Hematopoietic multipotent progenitor cell treated with erythropoietin and hydrocortisone succinate and interleukin-3 and kit ligand, for 17 days (in vitro differentiated cells): ENCODE measurements at places on chromosomes 12 and 14.

- DNase-seq, result no peak
These were observed 97.5 kb downstream of the CRACR2A start for GRCh38 chr12:3655328-3655900.

- DNase-seq, result no peak
These were observed 26.8 kb downstream of the RGS6 start for GRCh38 chr14:71959055-71959454.

DNA sequence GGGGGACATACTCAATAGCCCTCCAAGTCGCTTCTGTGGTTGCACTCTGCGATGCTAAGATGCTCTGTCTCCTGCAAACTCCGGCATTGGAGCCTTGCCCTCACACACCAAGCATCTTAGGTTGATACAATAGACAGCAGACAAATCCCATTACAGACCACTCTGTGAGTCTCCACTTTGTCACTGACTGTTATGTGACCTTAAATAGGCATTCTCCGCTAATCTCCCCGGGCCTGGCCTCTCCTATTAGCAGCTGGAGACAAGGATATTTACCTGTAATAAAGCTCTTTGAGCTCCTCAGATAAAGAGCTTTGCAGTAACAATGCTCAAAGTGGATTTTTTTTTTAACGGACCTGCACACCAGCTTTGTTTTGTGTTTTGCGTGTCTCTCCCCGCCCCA, 479.7 kb upstream of the TBX3 start:
- no peak for DNase-seq

GRCh38 chr12:73221836-73222235, 949.7 kb downstream of the TRHDE start:
- no peak for DNase-seq

DNA sequence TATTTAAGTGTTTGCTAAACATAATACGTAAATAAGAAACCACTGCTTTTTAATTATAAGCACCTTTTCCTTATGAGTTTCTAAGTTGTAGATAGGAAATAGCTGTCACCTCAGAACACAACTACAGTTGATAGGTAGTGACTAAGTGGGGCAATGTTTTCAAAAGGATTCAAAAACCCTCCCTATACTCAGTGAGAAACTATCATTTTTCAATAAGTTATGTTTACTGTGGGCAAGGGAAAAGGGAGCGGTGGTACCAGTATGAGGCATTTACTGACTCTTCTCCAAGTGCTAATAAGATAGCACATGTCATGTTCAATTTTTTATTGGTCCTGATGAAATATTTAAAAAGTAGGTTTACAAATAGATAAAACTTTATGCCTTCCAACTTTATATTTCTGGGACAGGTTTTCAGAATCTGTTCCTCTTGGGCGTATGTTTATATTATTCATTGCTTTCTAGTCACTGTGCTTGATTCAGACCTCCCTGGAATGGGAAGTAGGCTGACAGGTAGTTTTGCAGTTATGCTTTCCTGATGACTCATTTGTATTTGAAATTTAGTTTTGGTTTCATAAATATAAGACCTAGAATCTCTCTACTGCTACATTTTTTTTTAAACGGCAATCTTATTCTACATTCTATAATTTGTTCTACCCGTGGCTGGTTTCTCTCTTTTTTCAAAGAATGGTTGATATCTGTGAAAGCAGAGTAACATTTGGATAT, 153.1 kb downstream of the TMEM117 start:
- DNase-seq, result no peak

DNA sequence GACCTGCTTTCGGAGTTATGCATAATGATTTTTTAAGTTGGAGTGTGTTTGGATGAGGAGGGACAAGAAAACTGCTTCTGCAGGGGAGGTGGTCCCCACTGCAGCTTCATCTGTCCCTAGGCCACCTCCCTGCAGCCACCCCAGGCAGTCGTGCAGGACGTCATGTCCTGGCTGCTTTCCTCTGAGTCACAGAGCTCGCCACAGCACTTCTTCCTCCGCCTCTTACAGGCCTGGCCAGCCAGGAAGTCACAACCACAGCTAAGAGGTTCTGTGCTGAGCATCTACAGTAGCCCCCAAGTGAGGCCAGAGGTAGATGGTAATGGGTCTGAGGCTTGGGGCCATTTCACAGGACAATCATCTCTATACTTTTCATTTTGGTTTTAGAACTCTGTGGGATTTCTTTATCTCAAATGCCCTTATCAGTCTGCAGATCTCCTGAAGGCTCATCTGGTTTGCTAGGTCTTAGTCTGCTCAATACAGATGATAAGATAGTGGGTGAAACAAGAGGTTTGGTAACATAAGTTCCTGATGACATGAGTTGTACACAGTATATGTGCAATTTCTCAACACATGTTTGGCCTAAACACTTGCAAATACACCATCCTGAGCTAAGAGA, 106.4 kb downstream of the ARF6 start:
- DNase-seq, result peak; percentile 38

DNA sequence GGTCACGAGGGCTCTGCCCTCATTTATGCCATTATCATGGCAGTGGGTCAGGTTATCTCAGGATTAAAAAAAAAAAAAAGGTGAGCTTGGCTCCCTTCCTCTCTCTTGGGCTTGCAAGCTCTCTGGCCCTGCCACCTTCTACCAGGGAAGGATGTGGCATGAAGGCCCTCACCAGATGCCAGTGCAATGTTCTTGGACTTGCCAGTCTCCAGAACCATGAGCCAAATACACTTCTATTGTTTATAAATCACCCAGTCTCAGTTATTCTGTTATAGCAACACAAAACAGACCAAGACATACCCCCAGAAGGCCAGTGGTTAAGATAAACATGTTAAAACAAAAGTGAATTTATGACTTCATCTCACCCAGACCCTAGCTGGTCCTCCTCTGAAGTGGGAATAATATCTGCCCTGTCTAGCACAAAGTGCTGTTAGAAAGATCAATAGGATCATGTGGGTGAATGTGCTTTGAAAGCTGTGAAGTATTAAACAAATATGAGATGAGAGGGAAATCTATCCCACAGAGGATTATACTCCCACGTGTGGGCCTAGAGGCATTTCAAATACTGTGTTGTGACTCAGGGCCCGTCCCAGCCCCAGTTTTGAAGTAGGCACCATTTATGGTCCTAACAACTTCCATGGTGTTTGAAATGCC, 88.6 kb downstream of the NINJ2 start:
- DNase-seq, result no peak

GRCh38 chr12:128594521-128594920, 229.2 kb downstream of the SLC15A4 start:
- DNase-seq, result no peak

DNA sequence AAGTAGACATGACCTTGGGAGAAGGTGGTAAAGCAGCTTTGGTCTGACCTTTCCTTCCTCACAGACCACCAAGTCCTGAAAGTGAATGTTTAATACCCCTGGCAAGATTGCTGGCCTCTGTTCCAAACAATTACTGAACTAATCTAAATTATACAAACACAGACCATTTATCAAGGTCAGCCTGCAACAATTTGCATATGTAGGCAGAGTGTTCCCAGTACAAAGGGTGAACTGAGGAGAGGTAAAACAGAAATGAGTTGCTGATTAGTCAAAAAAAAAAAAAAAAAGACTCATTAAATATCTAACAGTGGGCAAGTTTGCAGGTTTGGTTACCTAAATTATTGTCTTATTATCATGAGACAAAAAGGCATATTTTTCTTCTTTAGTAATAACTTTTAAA, 506.5 kb downstream of the TMEM117 start:
- DNase-seq, result no peak
